ENCODE measurements at places on chromosomes 4 and X.

DNA sequence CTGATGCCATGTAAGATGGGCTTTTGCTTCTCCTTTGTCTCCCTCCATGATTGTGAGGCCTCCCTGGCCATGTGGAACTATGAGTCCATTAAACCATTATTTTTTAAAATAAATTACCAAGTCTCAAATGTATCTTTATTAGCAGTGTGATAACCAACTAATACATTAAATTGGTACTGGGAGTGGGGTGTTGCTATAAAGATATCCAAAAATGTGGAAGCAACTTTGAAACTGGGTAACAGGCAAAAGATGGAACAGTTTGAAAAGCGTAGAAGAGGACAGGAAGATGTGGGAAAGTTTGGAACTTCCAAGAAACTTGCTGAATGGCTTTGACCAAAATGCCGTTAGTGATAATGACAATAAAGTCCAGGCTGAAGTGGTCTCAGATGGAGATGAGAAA, 526.7 kb downstream of the SH3BGRL start:
- no peak for DNase-seq

DNA sequence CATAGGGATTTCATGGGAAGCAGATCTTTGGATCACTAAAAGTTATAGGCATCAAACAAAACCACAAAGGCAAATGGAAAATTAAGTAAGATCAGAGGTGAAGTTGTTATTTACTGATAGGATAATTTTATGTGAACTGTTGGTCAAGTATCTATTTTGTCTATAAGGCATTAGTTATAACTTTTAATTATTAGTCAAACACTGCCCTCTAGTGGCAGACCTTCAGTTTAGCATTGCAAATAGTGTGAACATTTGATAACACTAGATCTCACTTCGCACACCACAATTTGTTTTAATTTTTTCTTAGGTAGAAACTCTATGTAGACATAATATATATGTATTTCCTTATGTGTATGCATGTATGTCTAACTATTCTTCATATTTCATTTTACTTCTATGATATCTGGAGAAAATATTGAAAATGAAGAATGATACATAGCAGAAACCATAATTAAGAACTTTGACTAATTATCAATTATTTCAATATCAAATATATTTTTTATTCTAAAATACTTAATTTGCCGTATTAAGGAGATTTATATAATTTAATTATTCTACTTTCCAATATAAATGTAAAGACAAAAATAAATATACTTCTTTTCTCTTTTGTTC, 214.5 kb upstream of the TACR3 start:
- peak; percentile 7 for DNase-seq

DNA sequence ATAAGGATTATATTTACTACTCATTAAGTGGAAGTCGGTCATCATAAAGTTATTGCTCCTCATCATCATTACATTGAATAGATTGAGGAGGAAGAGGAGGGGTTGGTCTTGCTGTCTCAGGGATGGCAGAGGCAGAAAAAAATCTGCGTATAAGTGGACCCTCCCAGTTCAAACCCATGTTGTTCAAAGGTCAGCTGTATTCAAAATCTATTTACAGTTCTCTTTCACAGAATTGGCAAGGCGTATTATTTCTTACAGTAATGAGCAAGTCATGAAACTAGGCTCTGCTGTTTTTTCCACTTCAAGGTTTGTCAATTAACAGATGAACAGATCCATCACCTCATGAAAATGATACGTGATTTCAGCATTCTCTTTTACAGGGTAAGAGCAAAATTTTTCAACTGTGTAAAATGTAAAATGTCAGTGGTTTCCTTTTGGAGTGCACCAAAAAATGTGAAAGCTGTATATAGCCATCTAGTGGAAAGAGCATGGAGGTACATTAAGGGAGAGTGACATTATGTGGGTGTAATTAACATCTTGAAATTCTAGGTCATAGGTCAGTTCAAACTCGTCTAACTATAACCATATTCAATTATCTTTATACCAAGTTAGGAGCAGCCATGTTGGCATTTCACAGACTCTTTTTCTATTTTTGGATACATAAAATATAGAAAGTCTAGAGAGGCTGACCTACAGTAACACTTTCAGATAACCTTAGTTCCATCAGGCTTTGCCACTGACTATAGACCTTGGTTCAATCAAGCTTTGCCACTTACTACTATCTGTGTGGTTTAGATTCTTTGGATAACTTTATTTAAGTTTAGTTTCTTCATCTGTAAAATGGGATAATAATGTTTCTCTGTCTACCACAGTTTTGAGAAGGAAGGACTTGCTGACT, 30.1 kb downstream of the NEIL3 start:
- DNase-seq: no peak

- DNase-seq: no peak
These were observed 394.1 kb downstream of the KCNIP4 start for GRCh38 chr4:21554500-21554899.

DNA sequence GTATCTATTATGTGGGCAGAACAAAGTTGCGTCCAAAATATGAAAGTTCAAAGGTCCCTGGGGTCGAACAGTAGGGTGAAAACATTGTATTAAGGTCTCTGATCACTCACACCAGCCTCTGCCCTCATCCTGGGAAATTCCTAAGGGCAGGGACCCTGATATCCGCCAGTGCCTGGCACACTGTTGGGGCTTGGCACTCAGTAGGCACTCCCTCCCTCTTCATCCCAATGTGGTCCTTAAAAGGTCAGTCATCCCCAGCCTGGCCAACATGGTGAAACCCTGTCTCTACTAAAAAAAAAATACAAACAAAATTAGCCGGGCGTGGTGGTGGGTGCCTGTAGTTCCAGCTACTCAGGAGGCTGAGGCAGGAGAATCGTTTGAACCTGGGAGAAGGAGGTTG, 6.3 kb downstream of the NDUFB11 start:
- DNase-seq: no peak

GRCh38 chrX:12372111-12372510, 233.8 kb downstream of the FRMPD4 start:
- no peak for DNase-seq

DNA sequence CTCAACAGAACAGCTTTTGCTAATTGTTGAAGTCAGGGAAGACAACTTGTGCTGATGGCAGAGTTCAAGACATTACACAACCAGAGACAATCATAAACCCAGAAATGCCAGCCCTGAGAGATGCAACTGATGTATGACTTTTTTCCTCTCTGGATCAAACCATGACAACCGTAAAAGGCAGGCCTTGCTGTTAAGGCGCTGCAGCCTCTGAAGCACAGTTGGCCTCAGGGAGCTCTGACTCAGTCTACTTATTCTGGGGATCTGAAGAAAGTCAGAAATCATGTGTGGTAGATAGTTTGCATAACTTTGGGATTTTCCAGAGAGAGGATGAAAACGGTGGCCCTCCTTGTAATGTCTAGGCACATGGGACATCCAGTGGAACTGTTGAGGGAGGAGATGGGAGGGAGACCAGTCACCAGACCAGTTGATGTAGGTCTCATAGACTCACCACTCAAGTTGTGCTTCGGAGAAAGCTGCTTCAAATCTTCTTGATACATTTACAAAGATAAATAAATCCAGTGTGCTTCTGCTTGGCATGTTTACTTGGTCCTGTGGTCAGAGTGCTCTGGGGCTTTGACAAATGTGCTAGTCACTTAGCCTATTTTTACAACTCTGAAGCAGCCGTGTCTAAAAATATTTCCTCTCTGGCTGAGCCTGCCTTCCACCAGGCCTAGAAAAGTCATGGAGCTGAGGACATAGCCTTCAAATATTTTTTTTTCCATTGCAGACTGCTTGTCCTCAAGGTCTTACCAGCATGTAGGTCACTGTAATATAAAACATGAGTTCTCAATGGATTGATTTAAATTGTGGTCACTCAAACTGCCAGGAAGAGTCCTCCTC, 7.5 kb downstream of the HADH start:
- DNase-seq: no peak

- no peak for DNase-seq
These were observed 10.5 kb downstream of the TEX13B start for GRCh38 chrX:107971636-107972035.

DNA sequence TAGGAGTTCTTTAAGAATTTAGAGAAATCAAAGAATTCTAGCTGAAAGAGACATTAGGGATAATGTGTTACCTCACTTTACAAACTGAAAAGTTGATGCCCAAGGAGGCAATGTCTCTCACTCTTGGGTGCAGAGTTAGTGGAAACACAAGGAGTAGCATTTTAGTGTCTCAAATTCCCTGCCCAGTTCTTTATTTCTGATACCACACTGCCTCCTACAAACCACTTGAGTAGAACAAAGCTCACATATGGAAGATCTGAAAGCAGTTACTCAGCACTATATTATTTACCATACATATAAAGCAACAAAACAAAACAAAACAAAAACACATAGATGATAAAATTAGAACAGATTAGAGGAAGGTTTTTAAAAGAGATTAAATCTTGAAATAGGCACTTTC, 124.2 kb downstream of the REELD1 start:
- DNase-seq: no peak

DNA sequence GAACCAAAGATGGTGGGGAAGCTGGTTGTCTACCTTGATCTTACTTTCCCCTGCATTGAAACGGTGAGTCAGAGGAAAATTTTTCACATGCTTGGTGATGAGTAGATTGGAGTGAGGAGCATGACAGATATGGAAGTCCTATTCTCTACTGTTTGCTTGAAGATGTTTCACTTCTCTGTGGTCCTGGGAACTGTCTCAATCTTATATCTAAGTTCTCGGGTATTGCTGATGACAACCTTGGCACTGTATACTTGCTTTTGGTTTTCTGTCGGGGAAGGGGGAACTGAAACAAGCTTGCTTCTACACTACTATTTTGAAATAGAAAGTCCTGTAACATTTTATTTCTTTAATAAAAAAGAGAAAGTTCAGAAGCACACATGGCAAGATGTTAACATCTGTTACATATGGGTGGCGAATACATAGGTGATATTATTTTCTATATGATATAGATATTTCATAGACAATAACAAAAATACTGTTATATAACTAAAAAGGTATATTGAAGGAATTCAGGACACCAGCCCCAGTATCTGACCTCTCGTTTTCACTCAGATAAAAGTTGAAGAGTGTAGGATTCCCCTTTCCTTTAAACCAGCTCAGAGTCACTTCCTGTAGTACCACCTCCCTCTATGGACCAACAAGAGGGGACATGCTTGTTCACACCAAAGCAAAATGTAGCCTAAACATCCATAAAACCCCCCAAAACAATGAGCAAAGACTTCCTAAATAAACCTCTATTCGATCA, 88.8 kb downstream of the FMR1NB start:
- no peak for DNase-seq

DNA sequence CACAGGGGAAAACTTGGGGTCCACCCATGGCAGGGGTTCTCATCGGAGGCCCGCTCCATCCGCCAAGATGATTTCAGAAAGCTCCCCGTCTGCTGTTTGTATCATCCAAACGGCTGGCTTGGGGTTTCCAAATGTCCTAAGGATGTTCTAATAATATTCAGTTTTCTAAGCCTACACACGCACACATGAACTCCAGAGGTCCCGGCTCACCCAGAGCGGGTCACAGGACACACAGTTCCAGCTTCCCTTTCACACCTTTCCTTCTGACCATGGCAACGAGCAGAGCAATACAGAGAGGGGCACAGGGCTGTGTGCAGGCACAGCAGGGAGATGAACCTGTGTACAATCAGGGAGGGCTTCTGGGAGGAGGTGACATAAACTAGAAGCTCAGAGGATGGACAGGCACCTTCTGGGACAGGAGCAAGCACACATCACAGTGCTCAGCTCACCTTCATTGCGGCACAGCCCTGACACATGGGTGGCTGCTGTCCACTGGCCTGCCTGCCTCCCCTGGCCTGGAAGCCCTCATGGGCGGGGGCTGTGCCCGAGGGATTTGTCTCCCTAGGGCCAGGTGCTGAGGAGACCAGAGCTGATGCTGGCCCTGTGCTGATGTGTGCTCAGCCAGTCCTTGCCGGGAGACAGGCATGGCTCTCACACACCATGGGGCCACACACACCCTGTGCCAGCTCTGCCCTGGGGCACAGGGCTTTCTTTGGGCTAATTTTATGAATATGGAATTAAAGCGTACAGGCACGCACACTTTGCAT, 44.8 kb downstream of the ABLIM2 start:
- DNase-seq: no peak

DNA sequence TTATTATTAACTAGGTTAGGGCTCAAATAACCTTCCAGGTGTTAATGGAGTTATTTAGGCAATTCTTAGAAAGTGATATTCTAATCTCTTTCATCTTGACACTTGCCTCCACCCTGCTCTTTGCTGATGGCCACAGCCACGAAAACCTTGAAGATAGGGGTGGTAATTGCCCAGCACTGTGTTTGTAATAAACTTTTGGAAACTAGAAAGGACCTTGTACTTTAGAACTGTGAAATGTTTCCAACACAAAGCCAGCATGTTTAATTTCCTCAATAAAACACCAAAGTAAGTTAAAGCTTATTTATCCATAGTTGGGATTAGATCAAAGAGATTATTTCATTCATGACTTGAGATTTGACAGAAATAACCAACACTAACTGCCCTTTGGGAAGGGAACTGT, 78.3 kb downstream of the MAOA start:
- no peak for DNase-seq

DNA sequence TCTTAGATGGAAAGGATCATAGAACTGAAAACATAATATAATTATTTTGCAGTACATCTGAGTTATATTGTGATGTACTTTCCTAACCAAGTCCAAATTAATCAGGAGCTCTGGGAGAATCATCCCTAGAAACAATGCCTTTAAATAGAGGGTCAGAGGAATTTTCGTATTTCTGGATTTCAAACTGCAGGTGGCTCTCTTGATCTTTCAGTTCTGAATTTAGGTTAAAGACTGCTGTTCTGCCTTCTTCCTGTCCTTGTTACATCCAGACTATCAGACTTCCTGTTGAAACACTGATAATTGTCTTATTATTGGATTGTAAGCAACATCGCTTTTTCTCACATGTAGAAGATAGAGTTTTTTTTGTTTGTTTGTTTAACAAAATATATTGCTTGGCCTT, 142.7 kb downstream of the RPA4 start:
- no peak for DNase-seq

DNA sequence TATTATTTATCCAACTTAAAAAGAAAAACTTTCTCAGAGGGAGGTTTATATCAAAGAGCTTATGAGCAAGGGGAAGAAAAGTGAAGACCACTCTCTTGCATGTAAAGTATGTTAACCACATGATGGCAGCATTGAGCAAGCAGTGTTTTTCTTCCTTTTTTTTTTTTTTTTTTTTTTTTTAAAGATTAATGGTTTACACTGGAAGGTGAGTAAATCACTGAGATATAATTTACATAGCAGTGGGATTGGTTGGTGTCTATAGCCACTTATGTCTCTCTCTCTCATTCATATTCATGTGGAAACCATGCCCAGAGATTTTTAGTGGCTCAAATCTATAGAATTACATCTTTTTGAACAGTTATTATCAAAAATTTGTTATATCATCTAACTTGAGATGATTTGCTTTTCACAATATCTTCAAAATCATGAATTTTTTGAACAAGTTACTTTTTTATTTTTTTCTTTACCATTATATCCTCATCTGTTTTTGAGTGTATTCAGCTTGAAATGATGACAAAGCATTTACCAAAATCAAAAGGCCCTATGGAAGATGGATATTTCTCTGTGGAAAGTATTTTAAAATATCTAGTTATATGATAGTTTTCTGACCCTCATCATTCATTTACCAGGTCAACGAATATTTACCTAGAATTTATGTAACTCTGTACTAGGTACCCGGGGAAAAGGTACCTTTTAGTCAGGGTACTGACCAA, 31.6 kb downstream of the MTHFD2L start:
- DNase-seq: peak; percentile 6

Data from SHP77 treated with DMSO at 0.1 percent for 48 hours (cell line).